ENCODE measurements at places on chromosomes 4 and X.
A peak's percentile ranks its signal among the peaks of the same experiment; 100 is the strongest.

GRCh38 chr4:74444891-74445642, at the start of gene AREG:
AREG (plus strand) TSS chr4:74445136; CDS start chr4:74445346, 210 bp downstream.
- peak; percentile 83 for DNase-seq

DNA sequence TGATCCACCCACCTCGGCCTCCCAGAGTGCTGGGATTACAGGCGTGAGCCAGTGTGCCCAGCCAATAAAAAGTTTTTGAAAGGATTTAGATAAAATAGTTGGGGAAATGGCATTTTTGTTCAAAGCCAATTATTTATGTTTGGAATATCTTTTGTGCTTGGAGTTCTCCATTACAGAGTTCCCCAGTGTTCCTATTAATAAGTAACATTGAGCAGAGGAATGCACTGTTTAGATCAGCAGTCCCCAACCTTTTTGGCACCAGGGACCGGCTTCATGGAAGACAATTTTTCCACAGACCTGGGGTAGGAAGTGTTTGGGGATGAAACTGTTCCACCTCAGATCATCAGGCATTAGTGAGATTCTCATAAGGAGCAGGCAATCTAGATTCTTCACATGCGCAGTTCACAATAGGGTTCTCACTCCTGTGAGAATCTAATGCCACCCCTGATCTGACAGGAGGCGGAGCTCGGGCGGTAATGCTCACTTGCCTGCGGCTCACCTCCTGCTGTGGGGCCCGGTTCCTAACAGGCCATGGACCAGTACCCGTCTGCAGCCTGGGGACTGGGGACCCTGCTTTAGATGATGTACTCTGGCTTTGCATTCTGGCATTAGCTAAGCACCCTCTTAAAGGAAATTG, 8.3 kb downstream of the PKD2 start:
- no peak for DNase-seq

DNA sequence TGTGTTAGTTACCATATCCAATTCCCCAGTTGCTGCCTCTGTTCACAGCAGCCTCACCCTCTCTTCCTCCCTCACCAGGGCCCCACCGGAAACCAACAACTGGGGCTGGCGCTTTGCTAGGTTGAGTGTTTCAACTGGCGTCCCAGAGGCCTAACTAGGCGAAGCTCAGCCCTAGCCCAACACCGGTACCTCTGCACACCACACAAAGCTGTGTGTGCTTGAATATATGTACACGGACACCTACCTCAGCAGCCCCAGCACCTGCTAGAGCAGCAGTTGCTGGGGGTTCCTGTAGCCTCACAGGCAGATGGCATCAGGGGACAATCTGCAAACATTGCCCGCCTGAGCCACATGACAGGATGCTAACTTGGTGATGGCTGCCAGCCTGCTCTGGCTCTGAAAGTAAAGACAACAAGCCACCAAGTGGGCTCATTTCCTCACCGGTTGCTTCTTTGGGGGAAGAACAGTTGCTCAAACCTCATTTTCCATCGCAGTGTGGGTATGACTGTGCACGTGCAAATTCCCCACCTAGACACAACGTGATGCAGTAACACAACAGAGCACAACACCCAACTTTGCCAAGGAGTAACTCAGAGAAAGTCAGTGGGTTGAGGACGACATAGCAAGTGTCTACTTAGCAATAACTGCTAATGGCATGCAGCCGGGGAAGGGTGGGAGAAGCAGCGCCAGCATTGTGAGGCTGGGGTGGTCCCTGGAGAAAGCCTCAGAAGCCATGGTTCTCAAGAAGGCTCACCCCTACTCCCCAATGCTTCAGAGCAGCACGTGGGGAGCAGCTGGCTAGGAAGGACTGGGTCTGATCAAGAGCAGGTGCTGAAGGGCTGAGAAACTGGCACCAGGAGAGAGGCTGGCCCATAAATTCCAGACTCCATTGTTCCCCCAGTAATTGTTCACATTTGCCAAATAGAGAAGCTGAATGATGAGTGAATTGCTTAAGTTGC, 139.5 kb downstream of the SH3KBP1 start:
- peak; percentile 55 for DNase-seq

GRCh38 chr4:337932-338758, 531 bp downstream of the ZNF141 start:
- no peak for DNase-seq

DNA sequence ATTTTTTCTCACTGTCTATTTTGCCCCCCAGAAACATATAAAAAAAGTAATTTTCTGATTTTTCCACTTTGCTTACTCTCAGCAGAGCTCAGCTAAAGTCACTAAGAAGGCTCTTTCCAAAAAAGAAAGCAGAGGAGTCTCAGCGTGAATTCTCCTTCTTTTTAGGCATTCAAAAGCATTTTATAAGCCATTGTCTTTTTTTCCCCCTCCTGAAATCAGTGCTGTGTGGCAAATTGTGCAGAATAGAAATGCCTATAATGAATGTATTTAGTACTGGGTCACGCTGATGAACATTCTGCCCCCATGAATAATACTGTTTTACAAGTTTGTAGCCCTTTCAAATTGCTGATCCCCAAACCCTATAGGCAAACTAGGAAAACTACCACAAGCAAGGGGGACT, 1.6 kb upstream of the PCDH18 start:
- no peak for DNase-seq

DNA sequence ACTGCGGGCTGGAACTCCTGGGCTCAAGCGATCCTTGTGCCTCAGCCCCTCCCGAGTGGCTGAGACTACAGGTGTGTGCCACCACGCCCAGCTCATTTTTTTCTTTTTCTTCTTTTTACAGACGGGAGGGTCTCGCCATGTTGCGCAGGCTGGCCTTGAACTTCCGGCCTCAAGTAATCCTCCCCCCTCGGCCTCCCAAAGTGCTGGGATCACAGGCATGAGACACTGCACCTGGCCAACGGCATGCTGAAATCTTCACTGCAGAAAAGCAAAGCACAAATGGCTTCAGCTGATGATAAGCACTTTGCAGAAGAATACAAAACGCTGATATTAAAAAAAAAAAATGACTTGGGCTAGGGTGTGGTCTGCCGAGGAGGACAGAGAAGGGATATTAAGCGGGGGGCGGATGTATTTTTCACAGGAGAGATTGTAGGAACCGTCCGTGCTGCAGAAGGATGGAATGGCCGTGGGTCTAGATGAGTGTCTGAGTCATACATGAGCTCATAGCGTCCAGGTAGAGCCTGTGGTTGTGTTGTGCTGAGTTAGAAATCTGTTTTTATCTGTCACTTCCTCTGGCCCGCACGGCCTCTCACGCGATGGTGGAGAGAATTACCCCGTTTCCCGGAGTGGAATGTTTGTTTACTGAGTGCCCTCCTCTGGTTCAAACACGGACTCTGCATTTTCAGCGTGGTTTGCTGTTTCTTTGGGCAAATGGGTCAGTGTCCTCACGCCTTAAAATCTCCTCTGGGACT, 8.5 kb upstream of the AKAP17A start:
- DNase-seq, result no peak

DNA sequence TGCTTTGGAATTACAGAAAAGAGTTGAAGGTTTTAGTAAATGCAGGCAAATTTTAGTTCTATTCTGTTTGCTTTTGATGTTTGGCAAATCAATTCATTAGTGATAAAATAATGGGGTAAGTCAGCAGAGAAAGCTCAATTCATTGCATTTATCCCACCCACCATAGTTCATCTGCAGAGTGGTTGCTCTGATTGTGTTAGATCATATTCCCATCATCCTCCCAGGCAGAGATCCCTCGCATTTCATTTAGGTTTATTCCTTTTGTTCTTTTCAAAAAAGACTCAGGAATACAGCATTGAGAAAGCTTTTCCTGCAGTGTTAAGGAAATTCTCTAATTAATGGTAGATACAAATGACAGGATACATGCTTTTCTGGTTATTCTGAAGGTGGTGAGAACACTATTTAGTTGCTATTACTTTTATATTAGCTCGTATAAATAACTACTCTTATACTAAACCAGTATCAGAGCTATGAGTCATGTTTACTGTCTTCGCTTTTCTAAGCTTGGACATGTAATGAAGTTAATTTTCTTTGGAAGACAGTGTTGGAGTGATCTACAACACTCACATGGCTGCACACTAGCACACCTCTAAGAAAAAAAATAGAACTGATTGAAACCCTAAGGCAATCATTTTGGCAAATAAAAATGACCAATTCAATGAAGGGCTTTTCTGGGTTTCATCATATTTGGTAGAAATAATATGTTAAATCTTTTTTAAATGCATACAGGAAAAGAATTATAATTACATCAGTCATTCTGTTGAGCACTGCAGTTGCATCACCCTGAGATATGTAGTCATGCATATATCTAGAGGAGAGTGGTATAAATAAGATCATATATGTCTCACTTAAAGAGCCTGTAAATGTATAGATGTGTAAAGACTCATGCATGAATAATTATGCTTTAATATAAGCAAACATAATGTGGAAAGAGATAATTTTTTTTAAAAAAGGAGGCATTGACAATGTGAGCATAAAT, 351.6 kb downstream of the PCDH7 start:
- no peak for DNase-seq
